AG20443 (cell line): ENCODE measurements at places on chromosomes 1 and 21.
A peak's percentile ranks its signal among the peaks of the same experiment; 100 is the strongest.

DNA sequence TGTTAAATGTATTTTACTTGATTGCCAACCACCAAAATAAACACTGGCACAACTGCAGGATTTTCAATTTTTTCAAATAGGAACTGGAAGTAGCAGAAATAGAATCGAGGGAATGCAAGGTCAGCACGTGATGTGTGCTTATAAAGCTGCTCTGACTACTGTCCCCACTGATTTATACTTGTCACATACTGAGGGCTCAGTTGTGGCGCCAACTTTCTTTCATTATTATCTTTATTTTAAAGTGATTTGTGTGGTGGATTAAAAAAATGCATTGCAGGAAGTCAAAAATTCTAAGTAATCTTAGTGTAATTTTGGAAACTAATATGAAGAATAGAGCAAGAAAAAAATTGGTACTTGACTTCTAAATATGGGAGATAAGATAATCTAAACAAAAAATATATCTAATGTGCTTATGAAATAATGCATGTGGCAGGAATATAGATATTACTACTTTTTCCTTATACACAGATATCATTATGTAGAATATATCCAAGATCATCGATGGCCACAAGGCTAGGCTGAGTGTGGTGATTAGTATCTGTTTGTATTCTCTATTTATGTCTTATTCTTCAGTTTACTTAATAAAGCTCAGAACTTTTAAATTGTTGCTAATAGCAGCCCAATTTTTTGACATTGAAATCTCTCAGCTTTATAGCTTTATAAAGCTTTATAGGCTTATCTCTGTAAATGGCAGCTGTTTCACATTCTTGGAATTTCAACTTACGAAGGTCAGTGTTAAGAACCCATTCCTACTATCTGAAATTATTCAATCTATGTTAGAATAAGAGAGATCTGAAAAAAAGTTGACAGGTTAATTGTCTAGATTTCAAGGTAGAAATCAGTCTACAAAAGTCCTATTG lies 404.5 kb upstream of the ADAMTS5 start:
- DNase-seq, result no peak

- no peak for DNase-seq
Observed at GRCh38 chr1:30876451-30877204, 31.9 kb downstream of the SDC3 start.

GRCh38 chr1:92708368-92708950 lies 76.4 kb downstream of the EVI5 start:
- no peak for DNase-seq

DNA sequence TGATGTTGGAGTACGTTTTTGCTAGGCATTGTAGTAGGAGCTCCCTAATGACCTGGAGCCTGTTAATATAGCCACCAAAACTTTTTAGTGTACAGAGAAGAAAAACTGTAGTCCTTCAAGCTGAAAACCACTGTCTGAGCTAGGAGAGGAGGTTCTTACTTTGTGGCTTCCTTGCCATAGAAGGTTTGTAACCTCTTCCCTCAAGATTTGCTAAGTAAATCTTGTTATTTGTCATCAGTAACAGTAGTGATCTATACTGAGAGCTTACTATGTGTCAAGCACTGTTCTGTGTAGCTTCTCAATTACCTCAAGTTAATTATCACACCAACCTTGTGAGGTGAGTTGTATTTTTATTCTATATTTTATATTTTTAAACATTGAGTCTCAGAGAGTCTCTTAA lies 21.2 kb upstream of the LRRC8C start:
- DNase-seq, result no peak

DNA sequence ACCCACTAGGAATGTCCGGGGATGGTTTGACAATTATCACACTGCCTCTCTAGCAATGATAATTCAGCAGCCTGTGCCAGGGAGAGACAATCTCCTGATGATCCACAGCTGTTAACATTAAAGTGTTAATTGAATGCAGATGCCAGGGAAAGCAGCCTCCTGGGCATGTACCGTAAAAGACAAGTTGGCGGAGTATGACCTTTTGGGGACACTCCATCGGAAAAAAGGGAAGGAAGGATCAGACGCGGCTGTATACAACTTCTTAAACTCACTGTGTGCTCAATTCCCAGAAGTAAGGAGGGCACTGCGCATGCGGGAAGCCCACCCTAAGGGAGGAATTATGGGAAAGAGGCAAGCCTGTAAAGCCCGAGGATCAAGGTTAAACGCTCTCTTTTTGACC lies 62.6 kb downstream of the MAP3K7CL start:
- no peak for DNase-seq

DNA sequence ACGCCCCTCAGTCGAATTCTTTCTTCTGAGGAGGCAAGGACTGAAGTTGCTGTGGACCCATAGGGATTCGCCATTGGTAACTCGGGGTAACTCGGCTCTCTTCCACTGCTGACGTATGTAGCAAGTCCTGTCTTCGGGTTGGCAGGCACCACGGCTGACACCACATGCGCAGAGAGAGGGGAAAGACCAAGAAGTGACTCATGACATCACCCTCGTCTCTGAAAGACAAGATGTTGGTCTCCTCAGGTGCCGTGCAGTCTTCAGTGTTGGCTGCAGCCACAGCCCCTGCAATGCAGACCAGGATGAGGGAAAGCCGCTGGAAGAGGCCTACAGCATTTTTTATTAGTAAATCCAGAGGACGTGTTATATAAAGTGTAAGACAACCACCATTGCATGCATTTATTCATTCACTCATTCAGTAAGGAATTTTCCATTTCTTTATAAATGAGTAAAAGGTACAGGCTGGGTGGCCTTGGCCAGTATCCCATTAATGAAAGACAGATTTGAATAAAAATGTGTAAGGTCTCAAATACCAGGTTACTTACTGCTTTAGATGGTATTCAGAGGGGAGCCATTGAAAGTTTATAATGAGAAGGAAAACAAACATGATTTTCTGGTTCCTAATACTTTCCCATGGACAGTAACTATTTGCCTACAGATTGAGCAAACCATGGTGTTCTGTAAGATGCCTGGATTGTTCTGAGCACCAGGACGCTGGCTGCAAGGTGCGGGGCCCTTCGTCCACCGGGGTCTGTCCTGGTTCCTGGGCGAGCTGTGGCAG lies 50.7 kb upstream of the IRF2BP2 start:
- no peak for DNase-seq

GRCh38 chr1:11590395-11590794 lies 63.8 kb downstream of the FBXO2 start:
- no peak for DNase-seq

GRCh38 chr21:35933466-35933865 lies 126.9 kb downstream of the SETD4 start:
- peak; percentile 88 for DNase-seq

GRCh38 chr21:35503671-35504070 lies 454.6 kb upstream of the RUNX1 start:
- DNase-seq, result peak; percentile 51

GRCh38 chr1:24981631-24982005 lies 51.5 kb upstream of the RUNX3 start:
- no peak for DNase-seq

DNA sequence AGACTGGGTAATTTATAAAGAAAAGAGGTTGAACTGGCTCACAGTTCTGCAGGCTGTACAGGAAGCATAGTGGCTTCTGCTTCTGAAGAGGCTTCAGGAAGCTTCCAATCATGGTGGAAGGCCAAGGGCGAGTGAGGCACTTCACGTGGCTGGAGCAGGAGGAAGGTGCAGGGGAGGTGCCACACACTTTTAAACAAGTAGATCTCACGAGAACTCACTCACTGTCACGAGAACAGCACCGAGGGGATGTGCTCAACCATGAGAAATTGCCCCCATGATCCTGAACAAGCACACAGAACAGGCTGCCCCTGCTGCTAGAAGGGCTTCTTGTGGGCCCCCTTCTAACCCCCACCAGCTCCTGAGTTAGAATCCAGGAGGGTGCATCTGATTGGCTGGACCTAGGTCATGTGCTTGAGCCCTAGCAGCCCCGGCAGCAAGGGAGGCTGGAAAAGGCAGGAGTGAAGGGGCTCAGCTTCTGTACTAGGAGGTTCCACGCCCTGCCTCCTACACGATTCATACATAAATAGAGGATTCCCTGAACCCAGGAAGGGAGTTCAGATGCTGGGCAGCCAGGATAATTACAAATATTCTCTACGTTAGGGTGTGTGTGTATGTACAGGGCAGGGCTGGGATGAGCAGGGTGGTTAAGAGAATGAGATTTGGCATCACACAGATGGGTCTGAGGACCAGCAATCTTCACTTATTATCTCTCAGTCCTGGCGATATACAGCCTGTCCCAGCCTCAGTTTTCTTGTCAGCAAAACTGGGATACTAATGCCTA lies 72.8 kb upstream of the ATP5PO start:
- no peak for DNase-seq

DNA sequence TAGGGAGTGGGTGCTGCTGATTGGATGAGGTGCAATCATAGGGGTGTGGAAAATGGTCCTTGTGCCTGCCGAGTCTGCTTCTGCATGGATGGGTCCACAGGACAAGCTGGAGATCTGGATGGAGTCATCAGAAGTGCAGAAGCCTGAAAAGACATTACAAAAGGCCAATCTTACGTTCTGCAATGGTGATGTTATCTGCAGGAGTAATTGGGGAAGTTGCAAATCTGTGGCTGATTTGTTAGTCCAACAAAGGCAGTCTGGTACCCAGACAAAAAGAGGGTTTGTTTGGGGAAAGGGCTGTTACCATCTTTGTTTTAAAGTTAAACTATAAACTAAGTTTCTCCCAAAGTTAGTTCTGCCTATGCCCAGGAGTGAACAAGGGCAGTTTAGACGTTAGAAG lies 166.5 kb downstream of the PGBD5 start:
- DNase-seq, result no peak

GRCh38 chr1:171715813-171716251 lies 26.0 kb downstream of the VAMP4 start:
- DNase-seq, result no peak

- DNase-seq, result no peak
Observed at GRCh38 chr1:206559672-206559995, 52.3 kb downstream of the RASSF5 start.

DNA sequence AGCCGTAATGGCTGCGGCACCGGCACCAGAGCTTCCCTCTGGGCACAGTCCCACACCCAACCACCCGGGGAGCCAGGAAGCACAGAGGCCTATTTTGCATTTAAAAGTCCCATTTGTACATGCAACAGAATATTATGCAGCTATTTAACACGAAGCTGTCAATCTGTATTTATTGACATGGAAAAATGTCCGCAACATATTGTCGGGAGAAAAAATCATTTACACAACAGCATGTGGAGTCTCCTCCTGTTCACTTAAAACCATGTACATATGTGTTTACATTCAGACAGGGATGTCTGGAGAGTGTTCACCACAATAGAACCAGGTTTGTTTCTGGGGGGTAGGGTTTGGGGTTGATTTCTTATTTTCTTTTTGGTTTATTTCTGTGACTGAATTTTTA lies 63.4 kb upstream of the GRIK3 start:
- DNase-seq, result no peak

GRCh38 chr1:68528243-68528642 lies 31.4 kb upstream of the DEPDC1 start:
- no peak for DNase-seq

DNA sequence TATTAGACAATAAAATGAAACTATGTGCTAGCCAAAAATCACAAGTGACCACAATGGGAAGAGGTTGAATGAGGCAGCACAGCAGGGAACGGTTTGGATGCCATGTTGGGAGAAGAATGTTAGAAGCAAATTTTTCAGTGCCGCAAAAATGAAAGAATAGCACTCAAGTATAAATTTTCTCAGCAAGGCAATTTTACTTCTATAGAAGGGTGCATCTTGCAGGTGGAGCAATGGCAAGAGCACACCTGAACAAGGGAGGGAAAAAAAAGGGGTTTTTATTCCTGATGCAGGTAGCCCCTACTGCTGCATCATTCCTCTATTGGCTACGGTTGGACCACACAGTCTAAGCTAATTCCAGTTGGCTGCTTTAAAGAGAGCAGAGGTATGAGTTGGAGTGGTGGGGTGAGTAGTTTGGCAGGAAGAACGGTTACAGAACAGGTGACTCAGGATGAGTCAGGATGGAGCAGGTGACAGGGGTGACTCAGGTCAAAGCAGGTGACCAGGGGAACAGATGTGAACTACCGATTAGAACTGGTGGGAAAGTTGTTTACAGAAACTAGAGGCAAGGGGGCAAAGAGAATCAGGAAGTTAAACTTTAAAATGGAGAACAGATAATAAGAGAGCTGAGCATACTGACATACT lies 301.1 kb upstream of the NRIP1 start:
- no peak for DNase-seq

DNA sequence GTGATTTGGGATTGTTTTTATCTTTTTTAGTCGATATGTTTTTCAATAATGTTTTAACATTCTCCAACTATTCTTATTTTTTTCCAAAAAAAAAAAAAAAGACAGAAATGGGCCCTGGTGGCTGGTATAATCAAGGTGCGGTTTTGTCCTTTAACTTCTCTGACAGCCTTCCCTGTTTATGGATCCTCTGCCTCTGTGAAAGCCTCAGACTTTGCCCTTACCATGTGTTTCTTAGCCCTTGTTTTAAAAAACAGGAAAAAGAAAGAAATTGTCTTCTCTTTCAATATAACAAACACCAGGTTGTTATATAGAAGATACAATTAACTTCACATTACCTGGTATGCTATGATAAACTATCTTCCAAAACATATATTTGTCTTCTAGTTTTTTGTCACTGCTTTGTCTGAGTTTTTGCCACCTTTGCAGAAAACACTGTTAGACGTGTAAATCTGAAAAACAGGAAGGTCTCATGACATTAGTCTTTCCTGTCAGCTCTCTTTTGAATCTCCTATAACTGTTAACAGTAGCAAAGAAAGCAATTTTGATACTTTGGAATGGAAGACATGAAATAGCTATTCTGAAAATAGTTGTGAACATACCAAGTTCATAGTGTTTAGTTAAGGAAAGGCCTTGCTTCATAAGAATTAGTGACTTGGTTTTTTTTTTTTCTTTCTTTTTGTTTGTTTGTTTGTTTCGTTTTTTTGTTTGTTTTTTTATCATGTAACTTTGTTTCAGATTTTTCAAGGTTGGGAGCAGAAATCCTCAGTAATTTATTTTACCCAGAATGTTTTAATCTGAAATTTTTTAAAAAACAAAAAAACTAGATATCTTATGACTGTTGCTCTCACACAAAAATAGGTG lies 31.7 kb upstream of the CACYBP start:
- DNase-seq, result no peak

- DNase-seq, result no peak
Observed at GRCh38 chr1:52059888-52060287, 3.8 kb downstream of the BTF3L4 start.

DNA sequence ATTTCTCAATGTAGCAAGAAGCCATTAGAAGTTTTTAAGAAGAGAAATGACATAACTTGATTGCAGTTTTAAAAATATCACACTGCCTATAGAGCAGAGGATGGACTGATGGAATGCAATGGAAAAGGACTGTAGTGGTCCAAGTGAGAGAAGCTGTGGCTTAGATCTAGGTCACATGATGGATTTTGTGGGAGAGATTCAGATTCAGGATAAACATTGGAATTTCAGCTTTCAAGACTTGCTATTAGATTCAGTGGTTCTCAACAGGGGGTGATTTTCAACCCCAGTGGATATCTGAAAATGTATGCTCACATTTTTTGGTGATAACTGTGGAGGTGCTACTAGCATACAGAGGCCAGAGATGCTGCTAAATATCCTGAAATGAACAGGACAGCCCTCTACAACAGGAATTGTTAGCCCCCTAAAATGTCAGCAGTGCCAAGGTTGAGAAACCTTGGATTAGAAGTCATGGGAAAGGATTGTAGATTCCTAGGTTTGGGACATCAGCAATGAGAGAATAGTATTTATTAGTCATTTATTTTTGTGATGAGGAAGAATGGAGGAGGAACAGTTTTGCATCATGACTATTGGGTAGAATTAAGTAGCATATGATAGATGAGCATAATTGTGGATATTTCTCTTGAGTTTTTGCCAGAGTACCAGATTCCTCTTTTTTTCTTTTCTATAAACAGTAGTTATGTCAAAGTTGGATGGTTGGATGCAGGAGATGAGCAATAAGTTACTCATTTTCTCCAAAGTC lies 30.1 kb upstream of the KCNK2 start:
- DNase-seq, result peak; percentile 49
